Chondrocyte (in vitro differentiated cells): ENCODE measurements at places on chromosomes 2 and 18. TPM values are rescaled to one million over a fixed set of nuclear protein-coding genes. Genes with fewer than 3 reads are reported as not detected.

DNA sequence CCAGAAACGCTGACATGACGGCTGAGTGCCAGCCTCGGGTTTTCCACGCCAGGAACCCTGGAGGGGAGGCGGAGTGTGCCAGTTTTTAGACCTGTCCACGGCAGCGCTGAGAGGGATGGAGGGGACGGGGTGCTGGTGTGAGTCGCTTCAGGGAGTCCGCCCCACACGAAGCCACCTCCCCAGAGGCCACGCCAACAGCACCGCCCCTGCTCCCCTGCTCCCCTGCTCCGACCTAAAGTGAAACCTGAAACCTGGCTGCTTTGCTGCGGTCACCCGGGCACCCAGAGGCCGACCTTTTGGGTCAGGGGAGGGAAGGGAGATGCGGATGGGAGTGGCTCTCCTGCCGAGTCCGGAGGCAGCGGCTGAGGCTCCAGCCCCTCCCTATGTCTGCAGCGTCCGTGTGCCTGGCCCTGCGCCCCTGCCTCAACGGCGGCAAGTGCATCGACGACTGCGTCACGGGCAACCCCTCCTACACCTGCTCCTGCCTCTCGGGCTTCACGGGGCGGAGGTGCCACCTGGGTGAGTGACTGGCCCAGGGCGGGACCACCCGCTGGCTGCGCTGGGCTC, 38.1 kb downstream of the SNED1 start:
- peak overlapping the region; percentile 25 for H3K4me3 ChIP-seq
- no peak for DNase-seq
- peaks cover 47% of the 10 kb centered on the region for H3K27me3 ChIP-seq
- no peaks in the 10 kb centered on the region for H3K4me1 ChIP-seq
- H3K27ac ChIP-seq: no peak overlapping the region
- no peaks in the 10 kb centered on the region for H3K36me3 ChIP-seq

GRCh38 chr2:20457661-20458630, 11.1 kb downstream of the RHOB start:
- DNase-seq: no peak
- peaks cover 9% of the 10 kb centered on the region for H3K36me3 ChIP-seq
- H3K4me1 ChIP-seq: peaks cover 3% of the 10 kb centered on the region
- H3K27ac ChIP-seq: no peak overlapping the region

GRCh38 chr2:20702563-20702962, 35.6 kb downstream of the GDF7 start:
- no peaks in the 10 kb centered on the region for H3K27me3 ChIP-seq
- no peak for DNase-seq
- H3K4me1 ChIP-seq: peaks cover 59% of the 10 kb centered on the region
- H3K36me3 ChIP-seq: peaks cover 3% of the 10 kb centered on the region
- no peak overlapping the region for H3K4me3 ChIP-seq

DNA sequence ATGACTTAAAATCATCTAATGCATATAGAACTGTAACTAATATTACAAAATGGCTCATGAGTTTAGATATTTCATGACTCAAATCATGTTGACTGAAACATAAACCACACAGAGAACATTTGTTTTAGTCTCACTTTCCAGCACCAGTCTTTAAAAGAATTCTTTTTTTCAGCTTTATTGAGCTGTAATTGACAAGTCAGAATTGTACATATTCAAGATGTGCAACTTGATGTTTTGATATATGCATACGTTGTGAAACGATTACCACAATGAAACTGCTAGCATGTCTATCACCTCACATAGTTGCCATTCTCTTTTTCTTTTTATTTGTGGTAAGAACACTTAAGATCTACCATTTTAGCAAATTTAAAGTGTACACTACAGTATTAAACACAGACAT, 25.0 kb upstream of the TMEM178A start:
- no peak for DNase-seq
- H3K36me3 ChIP-seq: no peaks in the 10 kb centered on the region
- no peaks in the 10 kb centered on the region for H3K27me3 ChIP-seq

- no peak overlapping the region for H3K4me3 ChIP-seq
- no peaks in the 10 kb centered on the region for H3K27me3 ChIP-seq
- DNase-seq: no peak
- H3K4me1 ChIP-seq: peaks cover 20% of the 10 kb centered on the region
- H3K36me3 ChIP-seq: peaks cover 1% of the 10 kb centered on the region
Measured at GRCh38 chr2:40455661-40456060, 3.8 kb upstream of the SLC8A1 start.

GRCh38 chr18:56321470-56321869, 316.9 kb downstream of the TXNL1 start:
- no peak for DNase-seq
- H3K36me3 ChIP-seq: no peaks in the 10 kb centered on the region
- H3K4me1 ChIP-seq: no peaks in the 10 kb centered on the region
- no peak overlapping the region for H3K4me3 ChIP-seq
- H3K27ac ChIP-seq: no peak overlapping the region

DNA sequence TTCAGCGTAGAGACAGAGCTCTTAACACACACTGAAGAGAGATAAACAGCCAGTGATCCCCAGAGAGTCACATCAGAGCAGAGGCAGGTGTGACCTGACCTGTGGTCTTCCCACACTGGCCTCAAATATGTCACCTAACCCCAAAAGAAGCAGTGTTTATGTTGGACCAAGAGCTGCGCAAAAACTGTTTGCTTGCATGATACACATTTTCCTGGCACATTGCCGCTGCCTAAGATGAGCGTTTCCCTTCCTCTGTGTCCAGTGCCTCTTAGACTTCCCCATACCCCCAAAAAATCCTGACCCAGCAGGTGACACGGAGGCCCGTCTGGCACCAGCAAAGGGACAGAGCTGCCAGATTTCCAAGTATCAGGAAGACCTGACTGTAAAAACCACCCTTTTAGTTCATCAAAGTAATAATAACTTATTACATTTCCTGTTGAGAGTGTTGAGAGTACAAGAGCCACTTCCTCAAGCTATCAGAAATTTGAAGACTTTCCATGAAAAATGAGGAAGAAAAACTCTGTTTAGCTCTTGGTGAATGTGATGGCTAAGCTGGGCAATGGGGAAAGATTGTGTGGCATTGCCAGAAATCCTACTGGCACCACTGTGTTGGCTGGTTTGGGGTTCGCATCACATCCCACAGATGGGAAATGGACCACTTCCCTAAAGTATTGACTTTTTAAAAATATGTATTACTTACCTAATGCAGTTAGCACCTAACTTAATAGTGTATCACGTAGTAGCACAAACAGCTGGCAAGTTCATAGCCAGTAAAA, 6.7 kb downstream of the TNFRSF11A start:
- no peak overlapping the region for H3K4me3 ChIP-seq
- H3K4me1 ChIP-seq: peaks cover 17% of the 10 kb centered on the region
- DNase-seq: no peak
- H3K27me3 ChIP-seq: peaks cover 31% of the 10 kb centered on the region
- H3K27ac ChIP-seq: peak overlapping the region; percentile 37

GRCh38 chr2:159942146-159942545, 120.3 kb downstream of the PLA2R1 start:
- no peaks in the 10 kb centered on the region for H3K27me3 ChIP-seq
- no peak for DNase-seq
- H3K4me1 ChIP-seq: peaks cover 21% of the 10 kb centered on the region
- H3K27ac ChIP-seq: no peak overlapping the region

DNA sequence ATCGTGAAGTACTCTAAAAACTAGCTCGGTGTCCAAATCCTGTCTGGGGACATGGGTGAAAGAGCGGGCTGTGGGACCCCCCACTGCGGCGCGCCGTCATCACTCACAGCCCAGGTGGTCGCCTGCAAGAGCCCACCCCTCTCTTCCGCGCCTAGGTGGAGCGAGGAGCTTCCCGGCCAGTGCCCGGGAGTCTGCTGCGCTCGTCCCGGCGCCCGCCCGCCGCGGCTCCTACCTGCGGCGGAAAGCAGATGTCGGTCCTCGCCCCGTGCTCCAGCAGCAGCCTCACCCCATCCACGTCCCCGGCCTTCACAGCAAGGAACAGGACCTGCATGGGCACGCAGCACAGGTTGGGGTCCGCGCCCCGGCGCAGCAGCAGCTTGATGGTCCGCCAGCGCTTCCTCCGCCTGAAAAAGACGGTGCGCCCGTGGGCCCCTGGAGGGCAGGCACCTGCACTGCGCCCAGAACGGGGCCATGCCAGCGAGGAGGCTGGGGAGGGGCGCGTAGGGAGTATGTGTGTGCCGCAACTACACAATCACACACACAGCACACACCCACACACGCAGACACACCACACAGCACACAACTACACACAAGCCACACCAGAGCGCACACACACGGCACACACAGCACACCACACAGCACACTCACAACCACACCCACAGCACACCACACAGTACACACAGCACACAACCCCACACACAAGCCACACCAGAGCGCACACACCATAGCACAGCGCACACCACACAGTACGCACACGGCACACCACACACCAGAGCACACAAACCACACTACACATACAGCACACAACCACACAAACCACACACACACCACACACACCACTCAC, 37.4 kb downstream of the ANKMY1 start:
- DNase-seq: no peak
- H3K4me3 ChIP-seq: no peak overlapping the region
- H3K27me3 ChIP-seq: no peaks in the 10 kb centered on the region
- H3K4me1 ChIP-seq: no peaks in the 10 kb centered on the region
- peaks cover 27% of the 10 kb centered on the region for H3K36me3 ChIP-seq

DNA sequence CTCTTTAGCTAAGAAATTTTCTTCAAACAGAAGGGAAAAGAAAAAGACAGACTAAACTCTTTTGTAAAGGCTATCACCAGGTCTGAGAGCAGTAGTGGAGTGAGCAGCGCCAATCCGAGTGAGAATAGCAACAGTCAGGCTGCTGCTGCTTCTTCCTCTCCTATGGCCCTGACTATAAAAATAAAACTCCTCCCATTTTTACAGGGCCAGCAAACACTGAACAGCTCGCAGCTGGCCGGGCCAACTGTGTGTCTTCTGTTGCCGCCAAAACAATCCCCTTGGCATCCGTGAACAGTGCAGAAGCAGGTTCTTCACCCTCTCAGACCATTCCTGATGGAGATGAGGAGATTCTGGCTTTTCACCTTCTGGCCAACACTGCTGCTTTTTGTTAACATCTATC, 124.5 kb downstream of the CNTNAP5 start:
- no peaks in the 10 kb centered on the region for H3K36me3 ChIP-seq
- no peak overlapping the region for H3K4me3 ChIP-seq
- DNase-seq: no peak
- no peaks in the 10 kb centered on the region for H3K27me3 ChIP-seq
- H3K4me1 ChIP-seq: no peaks in the 10 kb centered on the region

GRCh38 chr2:101883860-101884259, 107.9 kb upstream of the IL1R2 start:
- H3K27me3 ChIP-seq: no peaks in the 10 kb centered on the region
- H3K4me1 ChIP-seq: peaks cover 12% of the 10 kb centered on the region
- no peak overlapping the region for H3K4me3 ChIP-seq
- no peak for DNase-seq
- peak overlapping the region; percentile 13 for H3K27ac ChIP-seq

DNA sequence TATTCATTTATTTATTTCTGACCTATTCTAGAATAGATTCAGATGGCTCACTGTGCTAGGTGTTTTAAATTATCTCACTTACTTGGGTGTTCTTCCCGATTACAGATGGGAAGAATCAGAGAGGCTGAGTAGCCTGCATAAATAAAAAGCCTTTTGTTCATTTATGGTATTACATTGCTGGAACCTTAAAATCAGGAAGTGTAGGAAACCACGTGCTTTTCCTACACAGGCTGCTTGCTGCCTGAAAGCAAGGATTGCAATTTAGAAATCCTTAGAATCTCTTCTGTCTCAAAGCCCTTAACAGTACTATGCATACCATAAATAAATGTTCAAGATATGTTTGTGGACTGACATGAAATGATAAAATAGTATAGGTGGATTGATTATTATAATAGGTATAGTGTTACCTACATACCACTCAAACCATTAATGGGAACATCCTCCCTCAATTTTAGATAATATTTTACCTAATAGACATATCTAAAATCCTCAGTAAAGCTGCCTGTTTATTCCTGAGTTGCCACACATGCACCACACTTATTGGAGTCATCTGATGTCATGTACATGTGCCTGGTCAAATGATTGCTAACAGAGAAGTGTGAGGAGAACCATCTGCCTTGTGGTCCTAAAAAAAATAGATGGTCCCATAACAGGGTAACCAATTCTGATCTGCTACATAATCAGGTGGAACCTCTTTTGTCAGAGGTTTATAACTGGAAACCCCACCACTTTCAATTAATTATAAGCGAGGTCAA, 73.5 kb upstream of the C2orf15 start:
- peaks cover 16% of the 10 kb centered on the region for H3K27me3 ChIP-seq
- DNase-seq: no peak
- no peak overlapping the region for H3K4me3 ChIP-seq
- no peaks in the 10 kb centered on the region for H3K4me1 ChIP-seq
- no peaks in the 10 kb centered on the region for H3K36me3 ChIP-seq

- H3K4me3 ChIP-seq: no peak overlapping the region
- peaks cover 1% of the 10 kb centered on the region for H3K36me3 ChIP-seq
- no peak for DNase-seq
- peaks cover 10% of the 10 kb centered on the region for H3K27me3 ChIP-seq
- peaks cover 7% of the 10 kb centered on the region for H3K4me1 ChIP-seq
Measured at GRCh38 chr18:36330435-36331052, 33.0 kb downstream of the FHOD3 start.

DNA sequence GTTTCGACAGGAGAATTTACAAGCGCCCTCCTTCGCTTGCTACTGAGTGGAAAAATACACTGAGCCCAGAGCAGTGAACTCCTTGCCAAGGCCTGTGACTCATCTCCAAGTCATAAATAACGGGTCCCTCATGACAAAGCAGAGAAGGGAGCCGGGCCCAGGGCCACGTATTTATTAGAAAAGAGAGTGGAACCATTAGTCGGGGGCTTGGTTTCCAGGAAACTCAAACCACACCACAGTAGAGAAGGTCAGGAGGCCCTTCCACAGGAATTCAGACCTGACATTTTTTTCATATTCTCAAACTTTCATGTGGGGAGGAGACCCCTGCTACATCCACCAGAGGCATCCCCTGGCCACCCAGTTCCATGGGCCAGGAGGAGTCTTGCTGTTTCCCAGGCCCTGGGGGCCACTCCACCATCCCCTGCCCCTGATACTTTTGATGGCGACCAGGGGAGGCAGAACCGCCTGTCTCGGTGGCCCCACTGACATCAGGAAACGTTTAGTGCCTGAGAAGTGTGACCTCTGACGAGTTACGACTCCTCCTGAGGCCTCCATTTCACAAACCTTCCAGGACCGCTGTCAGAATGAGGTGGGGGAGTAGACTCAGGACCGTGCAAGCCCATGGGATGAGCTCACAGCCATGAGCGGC, 289.7 kb downstream of the DYSF start:
- DNase-seq: no peak
- peaks cover 6% of the 10 kb centered on the region for H3K36me3 ChIP-seq
- H3K27ac ChIP-seq: peak overlapping the region; percentile 82
- H3K27me3 ChIP-seq: no peaks in the 10 kb centered on the region

- no peak for DNase-seq
- no peaks in the 10 kb centered on the region for H3K36me3 ChIP-seq
- no peaks in the 10 kb centered on the region for H3K27me3 ChIP-seq
- H3K4me3 ChIP-seq: no peak overlapping the region
- H3K27ac ChIP-seq: peak overlapping the region; percentile 60
Measured at GRCh38 chr2:145085612-145086011, 565.7 kb upstream of the ZEB2 start.

The ALLC gene
- not detected in 3 replicates for total RNA-seq

The NR4A2 gene
- total RNA-seq: 1.2 TPM in 3 replicates

The FEV gene
- not detected in 3 replicates for total RNA-seq

The TEX51 gene
- total RNA-seq: not detected in 3 replicates

The COL6A3 gene
- 250 to 264 TPM (median 264 TPM) in 3 replicates for total RNA-seq
